Stimulated activated naive CD4-positive, alpha-beta T cell (primary cell): ENCODE measurements at places on chromosomes 3 and 15.

DNA sequence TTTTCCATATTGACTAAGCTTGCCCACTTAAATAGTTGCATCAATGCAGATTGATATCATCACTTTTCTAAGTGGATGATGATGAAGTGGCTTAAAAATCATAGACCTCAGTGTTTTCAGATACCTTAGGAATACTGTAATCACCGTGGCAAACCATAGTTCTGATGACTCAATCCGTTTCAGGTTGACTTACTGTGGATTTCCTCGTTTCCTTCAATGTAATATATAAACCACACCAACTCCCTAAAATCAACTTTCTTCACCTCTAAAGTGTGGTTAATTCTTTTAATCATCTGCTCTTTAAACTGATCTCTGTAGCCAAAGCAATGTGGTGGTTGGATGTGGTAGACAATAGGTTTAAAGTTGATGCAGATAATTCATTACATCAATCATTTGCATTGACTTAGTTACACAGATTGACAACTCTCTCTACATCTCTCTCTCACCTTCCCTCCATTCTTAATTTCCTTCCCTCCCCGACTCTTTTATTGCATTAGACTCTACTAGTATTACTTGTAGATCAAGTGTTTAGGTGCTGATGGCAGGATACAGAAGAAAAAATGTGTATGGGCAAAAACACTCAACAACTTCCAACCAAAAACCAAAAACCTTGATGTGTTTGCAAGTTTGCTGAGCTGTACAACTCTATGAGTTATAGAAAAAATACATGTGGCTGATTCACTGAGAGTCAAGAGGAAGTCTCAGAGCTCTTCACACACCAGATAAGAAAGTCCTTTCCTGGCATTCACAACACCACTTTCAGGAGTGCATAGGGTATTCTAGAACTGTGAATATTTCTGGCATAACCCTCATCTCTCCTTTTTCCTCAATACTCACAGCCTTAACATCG, 243.5 kb downstream of the NFKBIZ start:
- no peak for DNase-seq

DNA sequence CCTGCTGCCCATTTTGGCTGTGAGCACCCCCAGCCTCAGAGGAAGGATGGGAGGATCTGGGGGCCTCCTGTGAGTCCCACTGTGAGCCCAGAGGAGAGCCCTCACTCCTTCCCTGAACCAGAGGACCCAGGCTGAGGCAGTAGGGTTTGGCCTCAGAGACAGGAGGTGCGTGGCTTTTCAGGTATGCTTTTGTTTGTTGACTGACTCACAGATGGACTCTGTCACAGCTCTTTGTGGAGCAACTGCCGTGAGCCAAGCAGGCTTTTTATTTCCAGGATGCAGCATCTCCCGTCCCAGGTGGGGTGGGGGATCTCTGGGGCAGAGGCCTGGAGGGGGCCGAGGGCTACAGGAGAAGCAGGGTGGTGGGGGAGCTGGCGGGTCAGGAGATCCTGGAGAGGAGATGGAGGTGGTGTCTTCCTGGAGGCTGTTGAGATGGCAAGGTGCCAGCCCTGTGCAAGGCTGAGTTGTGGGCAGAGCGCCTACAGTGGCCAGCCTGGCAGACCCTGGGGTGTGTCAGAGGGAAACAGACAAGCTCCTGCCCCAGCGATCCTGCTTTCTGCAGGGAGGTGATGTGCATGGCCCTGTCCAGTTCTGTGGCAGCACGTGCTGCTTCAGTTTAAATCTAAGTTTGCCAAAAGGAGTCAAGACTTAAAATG, 24.0 kb downstream of the PLXNA1 start:
- no peak for DNase-seq

DNA sequence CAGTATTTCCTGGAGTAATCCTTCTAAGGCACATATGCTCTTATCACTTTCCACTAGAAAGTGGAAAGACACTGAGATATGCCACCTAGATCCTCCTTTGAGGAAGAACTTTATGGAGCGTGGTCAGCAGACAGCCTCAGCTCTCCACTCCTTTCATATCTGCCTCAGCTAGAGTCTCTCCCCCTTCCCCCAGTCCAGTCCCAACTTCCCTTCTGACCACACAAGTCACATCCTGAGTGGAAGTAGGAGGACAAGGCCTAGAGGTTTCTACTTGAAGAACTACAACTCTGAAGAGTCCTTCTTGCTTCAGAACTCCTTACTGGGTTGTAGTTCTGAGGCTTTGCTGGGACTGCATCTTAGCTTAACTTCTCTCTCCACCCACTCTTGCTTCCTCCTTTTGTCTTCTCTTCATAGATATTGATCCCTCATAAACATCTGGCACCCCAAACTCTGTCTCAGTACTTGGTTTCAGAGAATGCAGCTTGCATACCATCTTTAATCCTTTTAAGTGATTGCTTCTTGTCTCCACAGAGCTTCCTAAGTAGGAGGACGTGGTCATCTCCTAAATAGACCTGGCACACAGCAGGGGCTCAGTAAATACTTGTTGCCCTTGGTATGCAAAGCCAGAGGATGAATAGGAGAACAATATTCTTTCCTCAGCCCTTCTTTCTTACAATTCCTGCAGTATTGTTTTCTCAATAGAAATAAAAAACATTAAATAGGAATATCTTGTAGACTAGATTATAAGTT, 109.6 kb downstream of the OXSM start:
- no peak for DNase-seq

DNA sequence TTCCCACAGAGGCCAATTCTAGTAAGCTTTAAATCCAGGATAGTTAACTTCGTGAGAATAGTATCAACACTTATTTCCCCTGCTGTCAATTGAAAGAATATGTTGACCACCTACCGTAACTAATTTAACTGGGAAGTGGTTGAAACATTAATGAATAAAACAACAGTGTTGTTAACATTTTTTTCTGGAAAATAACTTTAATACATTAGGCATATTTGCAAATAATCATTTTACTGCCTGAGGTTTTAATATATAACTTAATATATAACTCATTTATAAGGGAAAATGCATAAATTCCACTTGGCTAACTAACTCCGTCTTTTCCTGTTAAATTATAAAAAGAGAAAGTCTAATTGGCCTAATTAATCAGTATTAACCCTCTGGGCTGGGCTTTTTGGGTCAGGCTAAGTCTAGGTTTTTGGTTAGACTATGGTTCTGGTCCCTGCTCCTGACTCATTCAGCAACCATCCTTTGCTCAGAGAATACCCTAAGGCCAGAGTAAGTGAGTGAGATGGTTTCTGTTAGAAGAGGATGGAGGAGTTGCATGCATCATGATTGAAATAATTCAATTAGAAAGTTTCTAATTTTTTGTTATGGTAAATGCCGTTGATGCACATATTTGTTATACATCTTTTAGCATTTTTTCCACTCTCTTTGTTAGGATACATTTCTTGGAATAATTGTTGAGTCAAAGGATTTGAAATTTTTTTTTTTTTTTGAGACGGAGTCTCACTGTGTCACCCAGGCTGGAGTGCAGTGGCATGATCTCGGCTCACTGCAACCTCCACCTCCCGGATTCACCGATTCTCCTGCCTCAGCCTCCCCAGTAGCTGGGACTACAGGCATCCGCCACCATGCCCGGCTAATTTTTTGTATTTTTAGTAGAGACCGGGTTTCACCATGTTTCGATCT, 10.8 kb upstream of the SKIL start:
- DNase-seq: no peak

DNA sequence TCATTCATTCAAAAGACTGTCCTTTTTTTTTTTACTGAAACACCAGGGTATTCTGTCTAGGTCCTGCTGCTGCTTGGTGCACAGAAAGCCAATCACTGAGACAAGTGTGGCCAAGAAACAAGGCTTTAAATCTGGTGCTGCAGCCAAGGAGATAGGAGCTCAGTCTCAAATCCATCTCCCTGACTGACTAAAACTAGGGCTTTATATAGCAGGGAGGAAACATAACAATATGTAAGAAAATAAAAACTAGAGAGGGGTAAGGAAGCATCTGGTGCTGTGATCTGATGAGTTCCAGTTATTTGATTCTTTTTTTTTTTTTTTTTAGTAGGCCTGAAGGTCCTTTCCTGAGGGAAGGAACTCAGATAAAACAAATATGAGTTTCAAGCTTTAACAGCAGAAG, 139.8 kb downstream of the ATG7 start:
- DNase-seq: no peak

DNA sequence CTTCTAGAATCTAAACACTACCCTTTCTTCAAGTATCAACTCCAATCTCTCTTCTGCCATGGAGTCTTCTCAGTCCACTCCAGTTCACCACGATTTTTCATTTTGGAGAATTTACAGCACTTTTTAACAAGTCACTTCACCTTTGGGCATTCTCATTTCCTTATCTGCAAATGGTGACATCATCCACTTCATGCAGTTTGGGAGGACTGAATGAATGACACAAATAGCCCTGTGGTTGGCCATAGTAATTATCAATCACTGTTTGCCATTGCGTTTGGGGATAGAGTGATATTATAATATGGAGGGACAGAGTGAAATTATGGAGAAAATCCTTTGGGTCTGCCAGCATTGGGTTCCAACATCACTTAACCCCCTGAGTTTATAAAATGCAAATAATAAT, 38.0 kb upstream of the TM4SF1 start:
- no peak for DNase-seq

GRCh38 chr3:30290479-30290878, 315.9 kb upstream of the TGFBR2 start:
- no peak for DNase-seq

DNA sequence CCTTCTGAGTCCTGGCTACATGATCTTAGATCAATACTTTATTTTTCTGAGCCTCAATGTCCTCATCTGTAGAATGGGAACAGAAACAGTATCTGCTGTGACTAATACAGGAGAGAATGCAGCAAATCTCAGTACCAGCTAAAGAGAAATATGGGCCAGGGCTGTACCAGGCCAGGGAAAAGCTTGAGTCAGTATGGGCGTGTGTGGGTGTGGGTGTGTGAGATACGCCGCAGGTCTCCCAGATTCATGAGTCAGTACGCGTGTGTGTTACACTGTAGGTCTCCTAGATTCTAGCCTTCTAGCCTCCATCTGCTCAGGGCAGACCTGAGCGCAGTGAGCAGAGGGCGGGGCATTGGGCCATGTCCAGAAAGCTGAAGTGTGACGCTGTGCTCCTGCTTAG, 15.2 kb downstream of the GNAI2 start:
- no peak for DNase-seq

- peak; percentile 18 for DNase-seq
Measured at GRCh38 chr15:31197497-31198414, 96.2 kb upstream of the TRPM1 start.

GRCh38 chr3:37087870-37088269, 86.5 kb downstream of the LRRFIP2 start:
- DNase-seq: no peak

DNA sequence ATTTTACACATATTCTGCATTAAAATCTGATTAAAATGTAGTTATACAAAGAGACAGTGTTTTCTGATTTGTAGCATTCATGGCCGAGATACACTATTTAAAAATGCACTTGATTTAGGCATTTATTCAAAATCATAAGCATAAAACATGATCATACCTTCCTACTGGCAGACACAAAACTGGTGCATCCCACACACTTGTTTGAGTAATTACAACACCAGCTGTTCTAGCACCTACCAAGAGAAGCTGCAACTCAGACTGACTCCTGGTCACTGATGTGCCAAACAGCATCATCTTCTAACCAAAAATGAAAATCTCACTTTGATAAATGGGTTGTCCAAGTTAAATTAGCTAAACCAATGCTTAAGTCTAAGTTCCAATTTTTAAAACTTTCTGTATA, 262.7 kb upstream of the NSMCE3 start:
- DNase-seq: no peak

- no peak for DNase-seq
Measured at GRCh38 chr3:107377151-107377550, at the start of gene CCDC54. Gene CCDC54 (plus strand): TSS chr3:107377439. CDS start chr3:107377588, 149 bp downstream.

DNA sequence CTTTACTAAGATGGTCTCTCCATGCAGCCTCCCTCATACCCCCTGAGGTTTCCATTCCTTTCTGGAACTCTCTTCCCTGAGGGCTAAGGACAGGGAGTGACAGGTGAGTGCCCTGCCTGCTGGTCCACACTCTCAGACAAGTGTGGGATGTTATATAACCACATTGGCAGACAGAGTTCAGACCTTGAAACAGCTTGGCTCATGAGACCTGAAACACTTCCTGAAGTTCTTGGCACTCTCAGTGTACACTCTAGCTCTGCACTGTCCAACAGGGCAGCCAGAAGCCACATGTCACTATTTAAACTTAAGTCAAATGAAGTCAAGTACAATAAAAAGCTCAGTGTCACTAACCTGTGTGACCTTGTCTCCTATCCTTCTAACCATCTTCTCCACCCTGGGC, 188.5 kb downstream of the ZNF621 start:
- no peak for DNase-seq

DNA sequence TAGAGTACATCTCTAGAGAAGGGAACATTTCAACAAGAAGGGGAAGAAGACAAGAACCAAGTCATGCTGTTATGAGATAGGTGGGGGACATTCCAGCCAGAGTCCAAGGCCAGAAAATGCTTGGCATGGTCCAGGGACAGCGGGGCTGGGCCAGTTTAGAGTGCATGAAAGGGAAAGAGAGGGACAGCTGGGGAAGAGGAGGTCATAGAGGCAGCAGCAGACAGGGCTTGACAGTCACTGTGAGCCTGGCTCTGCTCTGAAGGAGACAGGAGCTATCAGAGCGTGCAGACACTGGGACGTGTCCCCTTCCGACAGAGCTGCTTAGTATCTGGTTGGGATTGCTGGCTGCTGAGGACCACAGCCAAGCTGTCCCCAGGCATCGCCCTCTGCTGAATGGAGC, 35.7 kb upstream of the PRR20G start:
- DNase-seq: no peak

DNA sequence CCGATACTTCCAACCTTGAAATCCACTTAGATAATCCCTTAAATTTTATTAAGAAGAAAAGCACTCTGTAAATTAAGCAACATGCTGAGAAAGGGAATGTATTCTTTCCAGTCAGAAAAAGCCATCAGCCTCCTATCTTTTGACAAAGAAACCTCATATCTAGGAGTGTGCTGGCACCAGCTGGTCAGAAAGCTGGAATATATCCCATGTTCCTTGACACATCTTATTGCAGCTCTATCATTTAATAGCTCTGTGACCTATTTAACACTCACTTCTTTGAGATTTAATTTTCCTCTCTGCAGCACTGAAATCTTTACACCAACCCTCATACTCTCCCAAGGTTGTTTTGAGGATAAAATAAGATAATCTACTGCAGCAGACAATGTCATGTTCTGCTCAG, 30.4 kb upstream of the CAPN7 start:
- no peak for DNase-seq

DNA sequence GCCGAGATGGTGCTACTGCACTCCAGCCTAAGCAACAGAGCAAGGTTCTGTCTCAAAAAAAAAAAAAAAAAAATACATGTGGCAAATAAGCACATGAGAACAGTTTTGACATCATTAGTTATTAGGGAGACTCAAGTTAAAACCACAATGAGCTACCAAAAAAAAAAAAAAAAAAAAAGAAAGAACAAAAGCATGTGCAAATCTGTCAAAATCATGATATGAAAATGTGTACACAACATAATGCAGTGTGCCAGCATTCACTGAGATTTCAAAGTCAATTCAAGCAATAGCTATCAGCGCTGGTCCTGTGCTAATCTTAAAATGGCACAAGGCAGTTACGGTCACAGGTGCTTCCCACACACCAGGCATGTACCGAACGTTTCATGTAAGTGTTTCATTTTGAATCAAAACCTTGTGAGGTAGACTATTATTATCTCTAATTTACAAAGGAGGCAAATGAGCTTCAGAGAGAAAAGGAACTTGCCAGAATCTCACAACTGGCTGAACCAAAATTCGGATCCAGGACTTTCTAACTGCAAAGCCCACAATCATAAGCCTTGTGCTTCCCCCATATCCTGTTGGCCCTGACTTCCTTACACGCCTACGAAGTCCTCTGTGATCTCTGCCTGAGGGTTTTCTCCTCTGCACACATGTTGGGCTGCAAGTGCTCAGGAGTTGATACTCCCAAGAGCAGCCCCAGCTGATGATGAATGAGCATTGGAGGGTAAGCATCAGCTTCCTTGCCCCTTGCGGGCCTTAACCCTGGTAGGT, 200.1 kb upstream of the PROK2 start:
- peak; percentile 25 for DNase-seq
